ENCODE measurements at places on chromosomes 2 and 18.
A peak's percentile ranks its signal among the peaks of the same experiment; 100 is the strongest.

DNA sequence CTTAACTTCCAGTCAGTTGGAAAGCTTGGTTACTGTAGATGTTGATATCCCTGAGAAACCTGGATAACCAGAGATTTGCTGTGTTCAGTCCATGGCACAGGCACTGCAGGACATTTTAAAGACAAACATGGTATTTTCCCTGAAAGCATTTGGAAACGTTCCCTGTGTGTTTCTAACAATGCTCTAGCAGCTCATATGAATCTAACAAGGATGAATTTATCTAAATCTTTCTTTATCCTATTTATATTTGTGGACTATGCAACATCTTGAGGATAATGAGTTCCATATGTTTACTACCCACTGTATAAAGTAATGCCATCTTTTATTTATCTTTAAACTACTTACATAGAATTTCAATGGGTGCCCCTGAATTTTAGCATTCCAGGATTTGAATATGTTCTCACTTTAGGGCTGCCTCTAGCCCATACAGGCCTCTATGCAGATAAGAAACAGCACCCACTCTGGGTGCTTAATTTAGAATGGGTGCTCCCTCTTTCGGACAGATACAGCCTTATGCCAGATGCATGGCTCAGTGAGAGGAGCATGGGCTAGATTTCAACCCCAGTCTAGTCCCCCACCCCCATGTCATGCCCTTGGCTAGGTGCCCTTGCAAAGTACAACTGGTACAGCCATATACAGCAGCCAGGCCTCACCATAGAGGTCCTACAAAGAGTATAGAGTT lies 50.6 kb upstream of the NEMP2 start:
- no peak for DNase-seq

- peak; percentile 23 for DNase-seq
Observed at GRCh38 chr2:163191372-163191771, 352.8 kb upstream of the KCNH7 start.

DNA sequence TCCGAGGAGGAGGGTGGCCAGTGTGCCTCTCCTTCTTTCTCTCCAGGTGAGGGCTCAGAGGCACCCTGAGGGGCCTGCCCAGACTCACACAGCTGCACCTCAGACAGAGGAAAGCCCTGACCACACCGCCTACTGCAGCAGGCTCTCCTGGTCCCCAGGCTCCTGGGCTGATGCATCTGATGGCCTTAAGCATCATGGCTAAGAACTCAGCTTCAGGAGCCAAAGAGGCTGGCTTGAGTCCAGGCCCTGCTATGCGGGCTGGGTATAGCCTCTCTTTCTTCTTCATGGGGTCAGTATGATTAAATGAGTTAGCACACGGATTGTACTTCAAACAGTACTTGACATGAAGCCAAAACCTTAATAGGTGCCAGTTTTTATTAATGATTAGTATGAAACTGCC lies 89.6 kb downstream of the TGFA start:
- DNase-seq: no peak

- DNase-seq: no peak
Observed at GRCh38 chr2:99644419-99644787, 154.6 kb upstream of the REV1 start.

- DNase-seq: no peak
Observed at GRCh38 chr2:27000228-27000627, 29.8 kb downstream of the MAPRE3 start.

DNA sequence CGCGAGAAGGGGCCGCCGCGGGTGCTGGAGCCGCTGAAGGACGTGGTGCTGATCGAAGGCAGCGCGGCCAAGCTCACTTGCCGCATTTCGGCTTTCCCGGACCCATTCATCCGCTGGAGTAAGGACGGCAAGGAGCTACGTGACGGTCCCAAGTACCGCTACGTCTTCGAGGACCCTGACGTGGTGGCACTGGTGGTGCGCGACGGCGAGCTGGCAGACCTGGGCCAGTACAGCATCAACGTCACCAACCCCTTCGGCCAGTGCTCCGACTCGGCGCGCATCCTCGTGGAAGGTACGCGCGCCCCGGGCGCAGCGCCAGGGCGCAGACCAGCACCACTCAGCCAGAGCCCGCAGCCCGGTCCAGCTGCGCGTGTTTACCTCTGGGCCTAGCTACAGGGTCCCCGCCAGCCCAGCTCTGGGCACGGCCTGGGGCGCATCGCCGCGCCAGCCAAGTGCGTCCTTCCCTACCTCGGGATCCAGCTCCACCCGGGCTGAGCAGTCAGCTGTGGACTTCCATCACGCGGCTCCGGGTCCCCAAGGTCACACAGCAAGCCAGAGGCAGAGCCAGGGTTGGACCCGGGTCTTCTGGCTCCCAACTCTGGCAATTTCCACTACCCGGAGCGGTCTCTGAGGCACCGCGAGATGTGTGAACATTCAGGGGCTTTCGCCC lies 1.7 kb upstream of the GMPPA start:
- DNase-seq: no peak

DNA sequence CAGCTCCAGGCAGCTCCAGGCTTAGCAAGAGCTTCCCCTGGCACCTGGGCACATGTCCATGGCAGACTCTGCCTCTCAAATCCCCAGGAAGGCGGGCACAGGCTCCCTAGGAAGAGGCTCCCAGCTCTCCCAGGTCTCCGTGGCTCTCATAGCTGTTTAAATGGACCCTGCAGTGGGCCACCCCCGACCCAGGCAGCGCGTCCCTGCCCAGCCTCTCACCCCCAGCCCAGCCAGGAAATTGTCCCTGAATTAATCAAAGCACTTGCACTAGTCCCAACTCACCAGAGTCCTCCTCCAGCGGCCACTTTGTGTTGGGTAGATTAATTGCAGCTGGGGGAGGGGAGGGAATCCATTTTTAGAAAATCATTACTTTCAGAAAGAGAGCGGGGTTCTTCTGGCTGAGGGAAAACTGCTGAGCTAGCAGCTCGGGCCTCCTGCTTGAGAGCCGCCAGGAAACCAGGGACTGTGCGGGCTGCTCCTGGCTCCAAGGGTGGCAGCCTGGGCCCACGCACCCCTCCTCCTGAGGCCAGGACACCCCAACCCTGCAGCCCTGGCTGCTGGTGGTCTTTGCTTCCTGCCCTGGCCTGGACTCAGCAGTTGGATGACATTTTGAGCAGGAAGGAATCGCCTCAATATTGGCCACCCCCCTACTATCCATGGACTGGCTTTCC lies 36.0 kb downstream of the SMAD7 start:
- no peak for DNase-seq

GRCh38 chr2:207321514-207321913 lies 155.8 kb upstream of the KLF7 start:
- DNase-seq: no peak

GRCh38 chr2:176960736-176961520 lies 251.7 kb upstream of the HNRNPA3 start:
- DNase-seq: peak; percentile 17

GRCh38 chr2:54588244-54588899 lies 132.2 kb downstream of the SPTBN1 start:
- no peak for DNase-seq

DNA sequence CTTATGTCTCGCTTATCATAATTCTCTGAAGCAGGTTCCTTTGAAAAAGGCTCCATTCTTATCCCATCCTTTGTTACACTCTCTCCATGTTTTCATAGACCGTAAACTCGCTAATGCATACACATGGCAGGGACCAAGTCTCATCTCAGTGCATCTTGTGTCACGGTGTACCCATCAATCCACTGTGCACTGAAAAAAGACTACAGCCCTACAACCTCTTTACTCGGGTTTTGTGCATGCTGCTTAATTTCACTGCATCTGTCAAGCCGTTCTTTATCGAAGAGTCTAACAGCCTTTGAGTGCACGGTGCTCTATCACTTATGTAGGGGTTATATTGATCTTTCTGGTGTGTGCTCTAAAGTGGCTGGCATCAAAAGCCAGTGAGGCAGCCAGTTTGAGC lies 302.9 kb upstream of the ERBB4 start:
- no peak for DNase-seq

DNA sequence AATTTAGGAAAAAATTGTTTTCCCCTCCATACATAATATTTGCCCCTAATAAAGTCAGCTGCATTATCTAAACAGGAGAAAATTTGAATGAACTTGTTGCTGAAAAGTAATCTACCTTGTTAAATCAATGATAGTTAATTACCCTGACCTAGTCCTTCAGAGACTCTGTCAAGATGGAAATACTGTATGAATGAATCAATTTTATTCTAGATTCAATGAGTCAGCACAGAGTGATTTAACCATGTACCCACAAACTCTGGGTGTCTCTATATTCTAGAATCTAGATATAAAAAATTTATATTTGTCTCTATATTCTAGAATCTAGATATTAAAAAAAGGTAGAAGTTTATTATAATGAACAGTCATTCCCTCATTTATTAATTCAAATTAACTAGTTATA lies 36.2 kb downstream of the NDUFAF7 start:
- no peak for DNase-seq

GRCh38 chr2:140496714-140497113 lies 1634.1 kb downstream of the LRP1B start:
- no peak for DNase-seq

- DNase-seq: no peak
Observed at GRCh38 chr18:54829856-54830255, 1.6 kb downstream of the RAB27B start.

GRCh38 chr2:185689906-185690539 lies 48.6 kb upstream of the FSIP2 start:
- no peak for DNase-seq

DNA sequence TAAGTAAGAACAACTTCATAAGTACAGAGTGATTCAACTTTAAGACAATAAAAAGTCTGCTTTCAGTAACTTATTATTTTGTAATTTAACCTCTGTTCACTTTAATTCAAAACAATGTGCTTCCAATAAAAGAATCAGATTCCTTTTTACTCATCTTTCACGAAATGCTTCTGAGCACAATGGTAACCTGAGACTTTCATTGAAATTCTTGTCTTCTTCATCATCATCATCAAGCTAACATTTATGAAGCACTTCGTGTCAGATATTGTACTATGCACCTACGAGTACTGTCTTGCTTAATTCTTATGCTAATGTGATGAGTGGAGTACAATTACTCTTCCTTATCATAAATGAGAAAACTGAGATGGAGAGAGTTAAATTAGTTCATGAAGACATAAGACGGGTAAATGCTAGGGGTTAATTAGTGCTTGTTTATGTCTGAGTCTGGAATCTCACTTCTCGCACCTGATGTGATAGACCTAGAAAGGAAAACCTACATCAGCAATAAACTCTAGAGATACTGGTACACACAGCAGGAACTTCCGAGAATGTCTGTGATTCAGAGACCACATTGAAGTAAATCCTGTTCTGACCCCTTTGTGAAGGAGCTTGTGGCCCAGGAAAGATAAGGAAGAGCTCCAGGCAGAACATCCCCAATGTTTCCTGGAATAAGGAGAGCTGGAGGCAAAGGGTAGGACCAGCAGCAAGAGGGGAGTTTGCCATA lies 227.6 kb upstream of the ETAA1 start:
- DNase-seq: no peak

GRCh38 chr18:48295586-48296311 lies 113.4 kb downstream of the ZBTB7C start:
- DNase-seq: peak; percentile 67

DNA sequence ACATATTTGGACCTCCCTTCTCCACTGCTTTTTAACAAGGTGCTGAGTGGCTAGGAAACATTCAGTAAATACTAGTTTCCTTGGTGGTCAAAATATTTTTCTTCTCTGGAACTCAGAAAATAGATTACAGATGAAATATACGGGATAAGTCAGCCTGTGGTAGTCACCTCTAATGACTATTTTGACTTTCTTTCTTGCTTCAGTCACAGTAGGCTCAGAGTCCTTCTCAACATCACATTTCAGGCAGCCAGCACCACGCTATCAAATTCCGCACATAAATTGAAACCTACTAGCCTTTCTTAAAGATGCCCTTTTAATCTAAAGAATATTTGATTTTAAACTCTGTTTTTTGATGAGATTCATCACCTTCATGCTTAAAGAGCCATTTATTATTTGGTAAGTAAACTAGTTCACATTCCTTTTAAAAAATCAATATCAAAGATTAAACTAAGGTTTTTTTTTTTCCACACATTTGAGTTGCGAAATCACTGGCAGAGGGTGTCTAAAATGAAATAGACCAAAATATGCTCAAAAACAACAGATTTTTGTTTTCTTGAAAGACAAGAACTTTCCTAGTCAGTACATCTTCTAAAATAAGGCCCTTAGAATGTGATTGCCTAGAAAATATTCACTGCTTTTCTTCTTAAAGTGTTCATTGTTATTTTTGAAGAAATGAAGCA lies 181.5 kb downstream of the NRXN1 start:
- no peak for DNase-seq

- DNase-seq: no peak
Observed at GRCh38 chr2:36516136-36516870, 81.7 kb downstream of the FEZ2 start.

DNA sequence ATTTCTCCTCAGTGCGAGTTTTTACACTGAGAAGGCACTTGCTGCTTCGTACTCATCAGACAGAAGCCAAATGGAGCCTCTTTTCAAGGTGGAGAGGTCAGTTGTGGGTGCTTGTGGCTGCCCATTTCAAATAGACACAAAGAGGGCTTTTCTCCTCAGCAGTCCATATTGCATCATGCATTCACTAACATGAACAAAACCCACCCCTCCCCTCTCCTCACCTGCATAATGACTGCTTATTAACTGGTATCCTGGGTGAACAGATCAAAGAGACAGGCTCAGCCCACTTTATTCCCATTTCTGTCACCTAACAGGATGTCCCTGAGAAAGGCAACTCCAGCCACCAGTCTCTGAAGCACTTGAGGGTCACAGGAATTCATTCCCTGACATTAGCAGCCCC lies 28.9 kb downstream of the KLF7 start:
- DNase-seq: no peak

DNA sequence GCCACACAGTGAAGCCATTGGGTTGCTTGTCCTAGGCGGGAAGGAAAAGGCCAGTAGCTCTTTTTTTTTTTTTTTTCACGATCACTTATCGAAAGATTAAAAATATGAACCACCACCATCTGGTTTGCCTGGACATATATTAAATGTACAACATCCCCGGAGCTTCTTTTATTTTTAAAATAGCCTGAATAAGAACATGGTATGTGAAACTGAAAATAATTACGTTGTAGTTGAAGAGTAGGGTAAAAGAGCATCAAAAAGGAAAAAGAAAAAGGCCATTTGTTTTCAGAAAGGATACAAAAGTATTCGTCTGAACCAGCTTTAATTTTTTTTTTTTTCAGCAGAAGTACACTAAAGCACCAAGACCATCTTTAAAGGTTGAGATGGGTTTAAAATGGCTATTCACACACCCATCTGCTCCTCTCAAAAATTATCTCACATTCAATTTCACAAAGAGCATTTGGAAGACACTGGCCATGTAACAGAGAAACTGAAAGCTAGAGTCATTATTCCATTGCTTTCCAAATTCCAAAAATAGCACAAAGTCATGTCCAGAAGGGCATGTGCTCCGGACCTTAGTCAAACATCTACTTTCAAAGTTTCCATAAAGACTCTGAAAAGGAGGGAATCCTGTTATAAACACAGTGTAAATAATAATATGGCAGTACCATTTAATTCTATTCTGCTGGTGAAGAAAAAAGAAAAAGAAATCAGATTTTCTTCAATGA lies 82.9 kb downstream of the SCN3A start:
- DNase-seq: no peak

GRCh38 chr2:23497063-23497462 lies 112.1 kb downstream of the KLHL29 start:
- no peak for DNase-seq
